ENCODE measurements at places on chromosomes 11 and 22.

DNA sequence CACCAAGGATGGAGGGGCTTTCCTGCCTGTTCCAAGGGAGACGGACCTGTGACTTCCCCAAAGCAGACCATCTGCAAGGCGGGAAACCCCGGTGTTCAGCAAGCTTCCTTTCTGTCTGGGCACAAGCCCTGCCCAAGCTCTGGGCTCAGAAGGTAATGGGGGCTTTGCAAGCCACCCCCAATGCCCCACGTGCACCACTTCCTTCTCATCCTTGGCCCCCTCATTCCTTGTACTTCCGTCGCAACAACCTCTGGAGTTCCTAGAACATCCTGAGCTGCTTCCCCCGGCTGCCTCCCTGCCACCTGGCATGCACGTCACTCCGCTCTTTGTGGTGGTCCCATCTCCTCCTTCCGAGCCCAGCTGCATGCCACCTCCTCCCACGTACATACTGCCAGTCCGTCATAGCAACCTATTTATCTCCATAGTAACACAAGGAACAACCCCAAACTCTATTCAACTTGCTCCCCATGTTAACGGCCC is 3.9 kb downstream of the MYEOV start:
- no peak for DNase-seq

DNA sequence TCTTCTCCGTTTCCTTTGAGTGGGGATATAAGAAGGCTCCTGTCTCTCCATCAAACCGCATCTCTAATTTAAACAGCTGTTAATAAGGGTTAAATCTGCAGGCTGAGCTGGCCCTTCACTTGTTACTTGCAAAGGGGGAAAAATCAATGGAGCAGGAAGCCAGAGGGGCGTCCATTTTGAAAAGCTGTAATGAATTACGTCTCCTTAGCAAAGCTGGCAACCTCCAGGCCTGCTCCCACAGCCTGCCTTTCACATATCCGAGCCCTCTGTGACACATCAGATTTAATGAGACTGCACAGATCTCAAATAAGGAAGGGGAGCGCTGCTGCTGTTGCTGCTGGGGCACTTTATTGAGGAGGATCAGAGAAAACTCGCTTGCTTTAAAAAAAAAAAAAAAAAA is 320.8 kb downstream of the BLID start:
- DNase-seq: no peak

- DNase-seq: no peak
Observed at GRCh38 chr11:74603845-74604244, 11.5 kb downstream of the POLD3 start.

DNA sequence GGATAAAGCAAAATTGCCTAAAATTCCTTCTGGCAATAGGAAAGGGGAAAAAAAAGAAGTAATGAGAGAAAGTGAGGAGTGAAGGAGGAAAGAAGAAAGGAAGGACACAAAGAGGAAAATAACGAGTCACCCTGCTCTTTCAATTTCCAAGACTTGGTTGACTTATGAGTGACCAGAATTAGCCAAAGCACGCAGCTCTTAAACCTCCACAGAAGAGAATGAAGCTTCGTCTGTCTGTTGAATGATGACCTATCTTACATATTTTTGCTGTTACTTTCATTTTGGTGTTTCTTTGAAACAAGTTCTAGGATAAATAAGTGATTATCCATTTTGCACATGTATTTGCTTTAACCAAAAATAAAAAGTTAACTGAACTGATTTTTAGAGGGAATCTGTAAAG is 728 bp downstream of the MMP27 start:
- no peak for DNase-seq

DNA sequence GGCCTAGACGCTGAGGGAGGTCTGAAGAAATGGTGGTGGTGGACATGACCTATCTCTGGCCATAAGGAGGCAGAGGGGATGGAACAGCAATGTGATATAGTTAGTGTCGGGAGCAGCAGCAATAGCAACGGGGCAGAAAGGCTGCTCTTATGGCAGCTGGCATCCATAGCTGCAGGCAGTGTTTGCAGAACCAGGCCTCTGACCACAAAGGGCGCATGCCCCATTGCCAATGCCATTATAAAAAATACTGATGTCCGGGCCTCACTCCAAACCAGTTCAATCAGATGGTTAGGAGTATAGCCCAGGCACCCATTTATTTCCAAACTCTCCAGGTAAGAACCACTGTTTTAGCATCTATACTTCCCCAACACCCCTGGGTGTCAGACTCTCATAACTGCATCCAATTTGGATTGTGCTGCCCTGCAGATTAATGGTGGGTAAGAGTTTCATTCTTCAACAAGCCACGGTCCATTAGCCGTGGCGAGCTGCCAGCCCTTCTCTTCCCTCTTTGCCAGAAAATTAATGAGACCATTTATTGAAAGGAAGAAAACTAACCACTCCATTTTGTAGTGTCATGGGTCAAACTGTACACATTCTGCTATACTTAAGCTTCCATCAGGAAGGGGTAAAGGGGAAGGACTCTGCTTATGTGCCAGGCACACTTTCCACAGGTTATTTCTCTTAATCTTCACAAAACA is 72.8 kb upstream of the SPON1 start:
- no peak for DNase-seq

GRCh38 chr11:66970807-66971442 is 4.2 kb upstream of the C11orf86 start:
- peak; percentile 100 for DNase-seq

GRCh38 chr11:96708219-96708878 is 318.5 kb downstream of the JRKL start:
- no peak for DNase-seq

GRCh38 chr11:81870066-81870412 is 863.6 kb downstream of the FAM181B start:
- DNase-seq: no peak

DNA sequence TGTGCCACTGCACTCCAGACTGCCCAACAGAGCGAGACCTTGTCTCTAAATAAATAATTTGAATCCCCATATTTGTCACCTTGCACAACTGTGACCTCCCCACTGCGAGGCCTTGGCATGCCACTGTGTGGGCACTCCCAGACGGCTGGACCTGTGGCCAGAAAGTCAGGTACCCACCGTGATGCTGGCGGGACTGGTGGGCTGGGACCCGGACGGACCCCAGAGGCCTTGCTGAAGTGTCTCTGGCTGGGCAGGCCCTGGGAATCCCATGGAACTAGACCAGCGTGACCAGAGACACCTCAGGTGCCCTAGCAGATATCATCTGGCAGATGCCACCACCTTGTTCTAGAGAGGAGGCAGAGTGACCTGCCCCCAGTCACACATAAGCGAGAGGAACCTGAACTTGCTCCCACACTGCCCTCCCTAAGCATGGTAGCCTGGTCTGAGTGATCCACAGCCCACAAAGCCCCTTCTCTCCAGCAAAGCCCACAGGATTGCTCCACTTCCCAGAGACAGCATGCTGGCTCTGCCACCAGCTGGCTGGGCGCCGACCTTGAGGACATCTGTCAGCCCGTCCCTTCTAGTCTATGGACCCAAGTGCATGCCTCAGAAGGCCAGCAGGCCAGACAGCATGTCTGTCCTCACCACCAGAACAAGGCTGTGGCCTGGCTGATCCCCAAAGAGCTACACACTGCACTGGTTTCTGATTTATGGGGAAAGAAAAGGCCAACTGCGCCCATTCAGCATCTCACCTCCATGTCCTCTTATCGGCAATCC is 9.5 kb downstream of the MACROD1 start:
- no peak for DNase-seq

- no peak for DNase-seq
Observed at GRCh38 chr11:24731554-24731953, 234.7 kb downstream of the LUZP2 start.

- no peak for DNase-seq
Observed at GRCh38 chr22:25714739-25715138, 27.2 kb upstream of the MYO18B start.

- DNase-seq: no peak
Observed at GRCh38 chr11:36994208-36994607, 396.2 kb upstream of the RAG2 start.
